Activated CD4-positive, alpha-beta T cell treated with anti-CD3 and anti-CD28 coated beads for 48 hours (primary cell): ENCODE measurements at places on chromosomes 6 and 20.
A peak's percentile ranks its signal among the peaks of the same experiment; 100 is the strongest.

DNA sequence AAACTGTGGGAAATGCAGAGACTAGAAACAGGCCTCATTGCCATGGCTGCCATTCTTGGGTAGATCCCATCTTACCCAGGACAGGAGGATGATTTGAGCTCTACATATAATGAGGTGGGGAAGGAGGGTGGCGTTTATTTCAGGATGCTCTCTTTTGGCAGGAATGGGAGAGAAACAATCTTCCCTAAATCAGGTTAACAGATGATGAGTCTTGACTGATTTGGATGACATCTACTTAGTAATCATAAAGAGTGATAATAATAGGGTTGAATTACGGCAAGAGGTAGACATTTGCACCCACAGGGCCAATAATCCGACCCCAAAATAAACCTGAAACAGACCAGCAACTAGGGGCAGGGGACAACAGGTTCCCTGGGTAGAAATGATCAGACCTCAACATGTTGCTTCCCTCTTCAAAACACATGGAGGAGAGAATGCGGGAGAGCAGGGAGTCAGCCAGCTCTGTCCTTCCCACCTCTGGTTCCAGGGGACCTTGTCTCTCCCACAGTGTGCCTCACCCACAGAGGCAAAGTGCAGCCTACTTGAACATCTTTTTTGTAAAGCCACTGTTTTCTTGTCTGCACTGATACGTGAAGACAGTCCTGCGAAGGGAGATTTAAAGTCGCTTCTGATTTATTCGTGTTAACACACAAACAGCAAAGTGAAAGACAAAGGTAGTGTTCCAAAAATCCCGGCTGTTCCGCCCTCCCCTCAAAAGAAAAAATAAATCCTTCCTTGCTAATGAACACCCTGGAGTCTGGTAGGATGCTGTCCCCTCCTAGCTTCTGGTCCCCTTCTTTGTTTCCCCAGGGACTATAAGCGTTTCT, 3.9 kb downstream of the FOXQ1 start:
- DNase-seq = no peak

DNA sequence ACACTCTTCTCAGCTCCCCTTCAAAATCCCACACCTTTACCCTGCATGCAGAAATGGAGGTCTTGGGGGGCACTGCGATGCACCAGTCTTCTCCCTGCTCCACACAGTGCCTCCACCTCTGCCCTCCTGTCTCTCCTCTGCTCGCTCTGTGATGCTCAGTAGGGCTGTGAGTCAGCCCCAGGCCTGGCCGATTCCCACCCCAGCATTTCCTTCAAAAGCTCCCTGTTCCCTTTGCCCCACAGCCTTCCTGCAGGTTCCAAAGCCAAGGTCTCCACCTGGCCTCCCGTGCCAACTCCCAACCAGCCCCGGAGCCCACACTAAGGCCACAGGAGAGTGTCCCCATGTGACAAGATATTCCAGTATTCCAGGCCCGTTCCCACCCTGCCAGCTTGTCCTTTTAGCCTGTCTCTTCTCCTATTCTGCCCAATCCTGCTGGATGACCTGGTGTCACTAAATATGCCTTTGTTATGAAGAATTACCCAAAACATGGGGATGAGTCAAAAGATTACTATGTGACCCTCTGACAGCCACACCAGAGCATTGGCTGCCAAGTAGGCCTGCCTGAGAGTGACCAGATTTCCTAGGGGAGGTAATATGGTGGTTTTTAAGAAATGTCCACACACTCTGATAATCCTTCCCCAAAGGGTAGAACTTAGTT, 118.9 kb upstream of the NXT1 start:
- DNase-seq = no peak

DNA sequence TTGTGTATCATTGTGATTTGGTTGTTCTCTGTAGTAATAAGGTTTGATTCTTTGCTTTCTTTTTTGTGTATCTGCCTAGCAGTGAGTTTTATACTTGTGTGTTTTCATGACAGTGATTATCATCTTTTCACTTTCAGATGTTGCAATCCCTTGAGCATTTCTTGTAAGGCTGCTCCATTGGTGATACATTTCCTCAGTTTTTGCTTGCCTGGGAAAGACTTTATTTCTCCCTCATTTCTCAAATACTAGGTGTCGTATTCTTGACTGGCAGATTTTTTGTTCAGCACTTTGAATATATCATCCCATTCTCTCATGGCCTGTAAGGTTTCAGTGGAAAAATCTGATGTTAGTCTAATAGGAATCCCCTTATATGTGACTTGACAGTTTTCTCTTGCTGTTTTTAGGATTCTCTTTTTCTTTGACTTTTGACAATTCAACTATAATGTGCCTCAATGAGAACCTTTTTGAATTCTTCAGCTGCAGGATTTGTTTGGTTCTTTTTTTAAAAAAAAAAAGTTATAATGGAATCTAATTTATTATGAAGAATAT, 31.1 kb upstream of the NUP153 start:
- no peak for DNase-seq

DNA sequence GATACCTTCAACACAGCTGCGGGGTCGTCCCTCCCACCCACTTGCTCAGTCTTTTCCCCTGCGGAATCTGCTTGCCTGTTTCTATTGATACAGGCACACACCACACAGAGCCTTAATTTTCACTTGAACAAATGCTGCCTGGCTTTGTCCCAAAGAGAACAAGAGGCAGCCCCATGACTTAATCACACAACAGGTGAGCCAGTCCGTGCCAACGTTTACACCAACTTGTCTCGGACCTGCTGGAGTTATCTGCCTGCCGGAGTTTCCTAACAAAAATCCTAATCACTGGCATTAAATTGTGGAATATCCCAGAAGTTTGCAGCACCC, 186.8 kb upstream of the RREB1 start:
- DNase-seq = no peak

- DNase-seq = peak; percentile 2
Measured at GRCh38 chr6:80250391-80250997, 144.0 kb downstream of the BCKDHB start.

DNA sequence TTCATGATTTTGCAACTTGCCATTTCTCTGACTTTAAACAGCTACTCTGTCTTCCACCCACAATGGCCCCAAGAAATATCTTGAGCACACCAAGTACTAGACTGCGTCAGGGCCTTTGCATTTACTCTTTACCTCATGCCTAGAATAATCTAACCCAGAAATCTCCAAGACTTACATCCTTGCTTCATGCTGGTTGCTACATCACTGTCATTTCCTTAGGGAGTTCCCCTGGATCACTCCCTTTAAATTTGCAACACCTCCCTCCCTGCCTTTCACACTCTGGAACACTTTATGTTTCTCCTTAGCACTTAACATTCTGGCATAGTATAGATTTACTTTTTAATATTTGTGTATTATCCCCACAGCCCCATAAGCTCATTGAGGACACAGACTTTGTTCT, 4.9 kb upstream of the ELOVL5 start:
- DNase-seq = no peak

GRCh38 chr6:30768634-30769087, 24.3 kb upstream of the IER3 start:
- DNase-seq = peak; percentile 52

DNA sequence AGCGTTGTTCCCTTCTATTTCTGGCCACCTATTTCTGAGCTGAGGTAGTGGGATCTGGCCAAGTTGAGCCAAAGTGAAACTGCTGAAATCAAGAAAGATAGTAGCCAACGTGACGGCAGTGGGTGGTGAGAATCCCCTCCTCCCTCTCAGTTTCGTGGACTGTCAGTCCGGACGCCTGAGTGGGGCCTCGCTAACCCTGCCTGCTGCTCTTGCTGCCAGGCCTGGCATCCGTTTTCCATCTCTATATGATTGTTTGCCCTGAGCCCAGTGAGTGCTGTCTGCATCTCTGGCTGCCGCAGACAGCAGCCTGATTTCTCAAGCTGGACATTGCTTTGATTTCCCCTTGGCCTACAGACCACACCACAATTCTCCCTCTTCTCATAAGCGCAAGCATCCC, 23.5 kb upstream of the PAX1 start:
- no peak for DNase-seq

- peak; percentile 76 for DNase-seq
Measured at GRCh38 chr20:63686492-63687321, 9.7 kb upstream of the TNFRSF6B start.

DNA sequence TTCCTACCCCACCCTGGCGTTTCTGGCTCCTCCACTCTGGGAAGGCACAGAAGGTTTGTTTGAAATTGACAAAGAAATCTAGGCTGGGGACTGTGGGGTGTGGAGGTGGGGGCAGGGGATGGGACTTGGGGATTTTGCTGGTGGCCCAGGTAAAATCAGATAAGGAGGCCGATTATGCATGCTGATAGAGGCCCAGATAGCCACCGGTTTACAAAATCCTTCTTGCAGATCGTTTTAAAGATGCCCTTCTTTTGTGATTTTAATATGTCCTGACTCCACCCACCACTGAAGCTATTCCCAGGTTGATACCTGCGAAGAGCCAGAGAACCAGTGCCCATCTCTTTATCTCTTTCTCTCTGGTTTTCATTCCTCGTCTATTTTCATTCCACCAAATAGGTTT, 104.9 kb downstream of the TFAP2C start:
- DNase-seq = no peak

GRCh38 chr20:51906679-51907078, 104.4 kb upstream of the SALL4 start:
- DNase-seq = no peak

DNA sequence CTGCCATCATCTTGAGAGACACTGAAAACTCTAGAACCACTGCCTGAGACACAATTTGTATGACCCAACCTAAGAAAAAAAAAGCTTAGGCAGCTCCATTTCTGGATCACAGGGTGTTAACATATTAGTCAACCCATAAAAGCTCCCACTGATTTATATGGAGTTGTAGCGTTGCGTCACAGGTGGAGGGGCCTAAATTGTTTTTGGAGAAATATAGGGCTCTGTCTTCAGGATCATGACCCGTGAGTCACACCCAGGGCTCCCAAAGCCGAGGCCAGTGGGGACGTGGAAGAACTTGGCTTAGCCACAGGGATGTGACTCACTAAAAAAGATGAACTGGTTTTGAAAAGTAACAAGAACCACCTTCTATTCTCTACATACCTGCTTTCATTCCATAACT, 116.5 kb upstream of the BMP2 start:
- DNase-seq = no peak

GRCh38 chr20:2816030-2816582, at the start of gene TMEM239:
Gene TMEM239, plus strand, starts transcription at chr20:2816364. Its CDS starts 191 bp downstream, at chr20:2816555.
- DNase-seq = no peak

DNA sequence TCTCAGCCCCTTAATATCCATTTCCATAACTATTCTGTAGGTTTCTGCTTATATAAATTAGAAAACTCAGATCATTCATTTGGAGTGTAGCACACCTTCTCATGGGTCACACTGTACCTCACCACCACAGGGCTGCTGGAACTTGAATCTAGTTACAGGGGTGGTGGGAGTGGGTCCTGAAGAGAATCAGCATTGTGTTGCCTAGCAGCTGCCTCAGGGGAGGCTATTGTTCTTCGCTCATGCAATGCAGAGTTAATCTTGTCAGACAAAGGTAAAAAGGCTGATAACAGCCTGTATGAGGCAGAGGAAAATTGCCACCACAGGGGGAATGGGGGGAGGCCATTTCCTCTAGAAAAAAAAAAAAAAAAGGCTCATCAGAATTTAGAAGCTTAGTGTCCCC, 496.0 kb upstream of the ADGRB3 start:
- DNase-seq = no peak

DNA sequence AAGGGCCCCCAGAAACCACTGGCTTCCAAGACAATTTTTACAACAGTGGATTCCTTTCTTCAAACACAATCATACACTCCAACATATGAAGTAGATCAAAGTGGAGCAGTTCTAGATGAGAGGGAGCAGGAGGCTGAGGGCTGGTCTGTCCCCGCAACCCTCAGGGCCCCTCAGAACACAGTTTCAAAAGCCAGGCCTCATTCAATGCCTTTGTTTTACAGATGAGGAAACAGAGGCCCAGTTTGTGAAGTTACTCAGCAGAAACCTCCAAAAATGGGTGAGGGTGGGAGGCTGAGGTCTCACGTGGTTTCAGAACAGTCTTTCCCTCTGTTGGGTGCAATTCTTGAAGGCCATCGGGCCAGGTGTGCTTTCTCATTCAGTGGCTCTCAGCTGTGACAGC, 134.9 kb downstream of the SCML4 start:
- no peak for DNase-seq

DNA sequence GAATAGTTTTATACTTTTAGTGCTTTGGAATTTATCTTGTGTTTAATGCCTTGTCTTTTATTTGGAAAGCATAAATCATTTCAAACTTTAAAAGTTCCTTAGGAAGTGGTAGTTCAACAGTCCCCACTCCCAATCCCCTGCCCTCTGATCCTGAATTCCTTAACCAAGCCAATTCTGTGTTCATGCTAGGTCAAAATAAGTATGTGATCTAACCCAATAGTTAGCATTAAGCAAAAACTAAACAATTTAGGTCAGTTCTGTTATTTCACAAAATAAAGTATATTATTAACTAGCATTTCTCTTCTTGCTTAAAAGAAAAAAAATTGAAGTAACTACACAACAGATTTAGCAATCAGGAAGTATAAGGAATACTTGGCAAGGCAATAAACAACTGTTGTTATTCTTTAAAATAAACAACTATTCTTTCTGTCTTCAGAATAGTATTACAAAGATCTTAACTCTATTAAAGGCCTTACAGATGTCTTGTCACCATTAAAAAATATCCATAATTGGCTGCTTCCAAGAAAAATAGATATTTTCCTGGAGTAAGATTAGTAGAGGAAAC, 37.0 kb downstream of the AKIRIN2 start:
- DNase-seq = no peak

- peak; percentile 76 for DNase-seq
Measured at GRCh38 chr20:32968478-32969241, 35.6 kb downstream of the SUN5 start.

GRCh38 chr6:95243053-95243452, 334.3 kb upstream of the MANEA start:
- DNase-seq = no peak

DNA sequence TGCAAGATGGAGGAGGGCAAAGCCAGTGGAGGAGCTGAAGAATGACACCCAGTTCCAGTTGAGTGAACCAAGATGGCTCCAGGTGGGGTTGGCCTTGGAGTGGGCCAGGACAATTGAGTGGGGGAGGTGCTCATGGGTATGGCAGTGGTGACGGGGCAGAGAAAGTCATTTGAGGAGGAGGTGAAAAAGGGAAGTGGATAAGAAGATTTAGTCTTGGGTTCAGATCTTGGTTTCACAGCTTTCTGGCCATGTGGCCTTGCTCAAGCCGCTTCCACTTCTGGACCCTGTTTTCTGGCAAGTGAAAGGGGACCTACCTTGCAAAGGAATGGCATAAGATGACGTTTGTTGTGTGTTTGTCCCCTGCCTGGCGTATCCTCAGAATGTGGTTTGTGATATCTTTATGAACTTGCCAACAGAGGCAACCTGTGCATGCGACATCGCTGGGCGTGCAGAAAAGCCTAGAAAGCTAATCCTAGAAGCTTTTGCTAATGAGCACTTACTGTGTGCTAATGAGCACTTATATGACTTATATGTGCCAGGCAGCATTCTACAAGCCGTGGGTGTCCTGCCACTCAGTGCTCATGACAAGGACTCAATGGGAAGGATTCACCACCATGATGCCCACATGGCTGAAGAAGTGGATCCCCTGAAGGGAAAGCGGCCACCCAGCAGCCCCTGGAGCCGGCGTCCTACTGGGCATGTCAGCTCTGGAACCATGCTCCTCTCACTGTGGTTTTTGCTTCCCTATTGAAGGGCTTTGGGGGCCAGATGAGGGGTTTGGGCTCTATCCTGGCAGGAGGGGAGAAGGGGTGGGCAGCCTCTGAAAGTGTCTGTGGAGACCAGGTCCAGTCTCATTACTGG, 23.6 kb upstream of the STX16 start:
- DNase-seq = no peak

- DNase-seq = no peak
Measured at GRCh38 chr6:45791211-45792168, 224.2 kb downstream of the CLIC5 start.
